Forelimb muscle (tissue), 1 donor: ENCODE measurements at places on chromosomes 5 and 9. TPM values are rescaled to one million over a fixed set of nuclear protein-coding genes. Genes with fewer than 3 reads are reported as not detected.

GRCh38 chr5:167709625-167710024 is 581.8 kb upstream of the WWC1 start:
- no peak for DNase-seq

- DNase-seq, result no peak
Measured at GRCh38 chr9:79577969-79578723, 6.4 kb downstream of the TLE4 start.

- no peak for DNase-seq
Measured at GRCh38 chr5:107486489-107486888, 184.2 kb downstream of the EFNA5 start.

DNA sequence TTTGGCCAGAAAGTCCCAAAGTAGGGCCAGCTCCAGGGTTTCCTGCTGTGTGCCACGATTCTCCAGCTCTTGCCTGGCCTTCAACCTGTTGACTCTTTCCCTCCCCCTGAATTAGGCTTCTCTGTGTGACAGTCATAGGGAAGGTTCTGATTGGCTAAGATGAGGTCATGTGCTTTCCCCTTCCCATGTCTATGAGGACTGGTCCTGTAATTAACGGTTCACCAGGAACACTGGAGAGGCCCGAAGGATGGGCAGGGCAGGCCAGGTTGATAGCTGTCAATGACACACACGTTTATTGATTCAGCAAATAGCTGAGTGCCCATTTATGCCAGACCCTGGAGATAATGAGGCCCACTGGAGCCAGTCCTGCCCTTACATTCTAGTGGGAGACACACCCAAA is 9.0 kb upstream of the PRR7 start:
- no peak for DNase-seq

GRCh38 chr5:3597167-3598007 is 1.8 kb downstream of the IRX1 start:
- DNase-seq, result no peak

Gene PRDM9
- not detected for polyA plus RNA-seq

Gene SV2C
- polyA plus RNA-seq, result 0.08 TPM
